Fibroblast of mammary gland (primary cell): ENCODE measurements at places on chromosomes 2 and 18.
A peak's percentile ranks its signal among the peaks of the same experiment; 100 is the strongest.

GRCh38 chr2:32237996-32238395, 26.7 kb downstream of the NLRC4 start:
- DNase-seq, result no peak

GRCh38 chr2:64819774-64820688, 166.3 kb upstream of the SERTAD2 start:
- DNase-seq, result peak; percentile 33

- no peak for DNase-seq
Measured at GRCh38 chr18:26745288-26746181, 120.0 kb downstream of the AQP4 start.

GRCh38 chr2:20425371-20425881, 21.4 kb upstream of the RHOB start:
- peak; percentile 88 for DNase-seq

DNA sequence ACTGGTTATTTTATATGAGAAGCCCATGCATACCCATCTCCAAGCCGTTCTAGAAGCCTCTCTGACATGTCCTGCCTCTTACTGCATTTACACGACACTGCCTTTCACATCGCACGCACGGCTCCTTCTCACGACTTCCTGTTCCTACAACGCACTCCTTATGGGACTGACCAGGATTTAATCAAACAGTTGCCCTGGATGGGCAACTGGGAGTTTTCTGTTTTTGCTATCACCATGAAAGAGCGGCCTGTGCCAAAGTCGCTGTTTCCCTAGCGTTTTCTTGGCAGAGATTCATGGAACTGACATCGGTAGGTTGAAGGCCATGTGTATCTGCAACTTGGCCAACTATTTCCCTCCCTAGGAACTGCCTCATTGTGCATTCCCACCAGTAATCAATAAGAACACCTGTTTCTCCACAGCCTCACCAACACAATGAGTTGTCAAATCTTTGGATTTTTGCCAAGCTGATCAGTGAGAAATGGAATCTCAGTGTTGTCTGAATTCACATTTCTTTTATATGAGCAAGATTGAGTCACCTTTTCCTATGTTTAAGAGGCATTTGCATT, 97.2 kb upstream of the OTOS start:
- DNase-seq, result peak; percentile 80

DNA sequence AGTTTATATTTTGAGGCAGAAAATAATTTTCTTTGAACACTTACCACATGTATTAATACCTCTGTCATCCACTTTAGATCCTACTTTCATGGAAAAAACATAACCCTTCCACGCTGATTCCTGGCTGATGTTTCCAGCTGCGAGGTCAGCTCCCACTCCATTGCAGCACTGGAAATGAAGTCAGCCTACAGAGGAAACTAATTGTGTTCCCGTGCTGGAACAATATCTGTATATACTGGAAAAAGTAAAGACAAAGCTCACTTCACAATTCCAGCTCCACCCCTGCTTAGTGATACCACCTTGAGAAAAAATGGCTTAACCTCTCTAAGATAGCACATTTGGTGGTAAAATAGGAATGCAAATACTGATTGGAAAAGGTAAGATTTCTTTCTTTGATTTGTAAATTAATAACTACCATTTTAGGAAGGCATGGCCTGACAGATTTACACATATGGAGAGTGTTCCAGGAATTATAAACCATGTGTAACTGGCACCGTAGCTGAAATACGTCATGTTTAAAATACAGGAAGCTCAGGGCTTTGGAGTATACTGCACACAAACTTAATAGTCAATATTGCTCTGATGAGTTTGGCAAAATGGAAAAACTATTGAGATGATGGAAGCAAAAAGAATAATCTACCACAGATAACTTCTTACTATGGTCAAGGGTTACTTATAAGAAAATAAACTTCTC, 90.0 kb downstream of the TRIB2 start:
- DNase-seq, result no peak

- peak; percentile 96 for DNase-seq
Measured at GRCh38 chr18:77065221-77065981, 67.2 kb downstream of the MBP start.

DNA sequence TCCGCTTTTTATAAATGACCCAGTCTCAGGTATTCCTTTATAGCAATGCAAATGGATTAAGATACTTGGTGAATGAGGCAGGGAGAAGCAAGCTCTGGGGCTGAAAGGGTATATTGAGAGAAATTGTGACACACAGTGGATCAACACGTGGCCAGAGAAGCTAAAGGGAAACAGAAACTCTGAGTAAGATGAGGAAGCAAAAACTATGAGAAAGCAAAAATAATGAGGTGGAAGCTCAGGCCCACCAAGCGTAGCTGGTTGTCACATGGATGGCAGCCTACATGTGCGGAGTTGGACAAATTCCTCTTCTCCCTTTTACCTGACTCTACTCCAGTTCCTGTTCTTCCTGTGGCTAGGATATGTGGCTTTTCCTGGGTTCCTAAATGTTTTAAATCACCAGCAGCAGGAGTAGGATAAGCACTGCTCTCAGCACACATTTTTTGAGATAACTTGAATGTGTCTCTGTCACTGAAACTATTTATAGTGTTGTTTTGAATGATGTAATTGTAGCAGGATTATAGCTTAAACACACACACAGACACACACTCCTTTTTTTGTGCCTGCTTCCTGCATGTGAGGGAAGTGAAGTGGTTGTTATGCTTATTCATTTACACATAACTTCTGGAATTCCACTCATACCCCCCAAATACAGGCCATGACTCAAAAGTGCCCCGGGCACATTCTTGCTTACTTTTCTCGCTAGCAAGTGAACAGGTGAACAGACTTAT, 30.1 kb upstream of the EPC2 start:
- no peak for DNase-seq

DNA sequence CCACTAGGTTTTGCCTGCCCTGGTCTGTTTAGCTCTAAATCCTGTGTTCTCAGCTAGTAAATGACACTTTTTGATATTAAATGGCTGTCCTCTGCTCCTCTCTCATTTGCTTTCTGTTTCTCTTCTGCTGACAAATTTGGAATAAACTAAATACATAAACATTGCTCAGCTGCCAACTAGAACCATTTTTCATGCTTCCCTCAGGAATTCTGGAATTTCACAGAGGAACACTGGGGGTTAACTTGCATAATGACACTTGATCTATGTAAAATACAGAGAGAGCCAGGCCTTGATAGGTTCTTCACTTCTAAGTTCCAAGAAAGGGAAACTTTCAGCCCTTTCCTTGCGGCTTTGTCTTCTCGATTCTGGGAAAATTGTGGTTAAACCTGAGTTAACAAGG, 450.6 kb upstream of the ST6GAL2 start:
- peak; percentile 48 for DNase-seq

DNA sequence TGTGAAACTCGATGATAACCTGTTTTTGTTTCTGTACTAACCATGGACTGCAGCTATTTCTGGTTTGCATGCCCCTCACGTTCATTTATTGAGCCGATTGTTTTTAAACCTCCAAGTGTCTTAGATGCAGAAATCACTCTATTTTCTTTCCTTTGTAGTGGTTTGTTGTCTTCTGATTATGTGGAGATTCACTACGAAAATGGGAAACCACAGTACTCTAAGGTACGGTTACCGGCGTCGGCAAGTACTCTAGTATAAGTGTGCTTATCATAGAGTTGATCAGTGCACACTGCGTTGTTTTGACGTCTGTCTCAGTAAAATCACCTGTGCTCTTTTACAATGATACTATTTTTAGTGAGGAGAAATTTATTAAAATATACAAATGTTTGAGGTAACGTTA, 87.4 kb downstream of the ADAM23 start:
- DNase-seq, result no peak

DNA sequence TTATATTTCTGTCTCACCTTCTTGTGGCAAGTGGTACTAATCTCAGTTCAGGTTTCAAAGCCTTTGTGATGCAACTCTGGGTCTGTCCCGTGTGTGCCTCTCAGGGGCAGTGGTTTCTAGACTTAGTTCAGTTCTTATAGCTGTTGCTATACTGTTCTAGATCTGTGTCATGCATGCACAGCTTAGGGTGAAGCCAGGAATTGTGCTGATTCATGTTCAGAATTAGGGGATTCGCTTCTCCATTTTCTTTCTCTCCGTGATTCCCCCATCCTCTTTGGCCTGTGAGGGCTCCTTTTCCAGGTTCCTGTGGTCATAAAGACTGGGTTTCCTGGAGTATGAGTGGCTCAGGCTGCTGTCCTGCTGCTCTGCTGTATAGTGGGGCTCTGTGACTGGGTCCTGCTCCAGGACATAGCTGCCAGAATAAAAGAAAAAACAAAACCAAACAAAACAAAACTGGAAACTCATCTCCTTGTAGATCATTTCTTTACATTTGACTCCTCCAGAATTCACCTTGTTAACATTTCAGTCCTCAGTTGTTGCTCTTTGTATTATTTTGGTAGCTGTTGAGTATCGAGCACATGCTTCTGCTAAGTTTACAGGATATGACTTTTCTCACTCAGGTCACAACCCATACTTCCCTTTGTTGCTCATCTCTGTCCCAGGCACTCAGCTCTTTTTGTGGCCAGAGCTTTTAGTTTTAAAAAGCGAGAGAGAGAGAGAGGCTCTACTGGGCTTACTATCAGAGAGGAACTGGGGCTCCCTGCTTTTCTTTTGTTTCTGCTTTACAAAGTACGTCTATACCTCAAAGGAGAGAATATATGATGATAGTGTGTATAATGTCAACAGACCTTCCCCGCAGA, 34.2 kb downstream of the CERS6 start:
- DNase-seq, result peak; percentile 61

GRCh38 chr2:191045141-191045540, 31.2 kb upstream of the STAT1 start:
- no peak for DNase-seq

DNA sequence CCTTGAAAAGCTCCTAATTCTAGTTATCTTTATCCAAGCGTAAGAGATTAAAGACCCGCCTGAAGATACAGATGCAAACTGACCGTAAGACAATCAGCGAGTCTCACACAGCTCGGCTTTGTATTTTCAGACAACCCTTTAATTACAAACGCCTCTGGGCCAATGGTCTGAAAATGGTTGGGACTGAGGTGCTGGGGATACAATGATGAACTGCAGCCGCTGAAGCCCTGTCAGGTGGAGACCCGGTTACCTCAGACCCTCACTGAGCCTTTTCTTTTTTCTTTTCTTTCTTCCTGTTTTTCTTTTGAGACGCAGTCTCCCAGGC, 715 bp upstream of the CFAP36 start:
- DNase-seq, result no peak

GRCh38 chr2:192161656-192162290, 33.0 kb downstream of the TMEFF2 start:
- DNase-seq, result no peak

DNA sequence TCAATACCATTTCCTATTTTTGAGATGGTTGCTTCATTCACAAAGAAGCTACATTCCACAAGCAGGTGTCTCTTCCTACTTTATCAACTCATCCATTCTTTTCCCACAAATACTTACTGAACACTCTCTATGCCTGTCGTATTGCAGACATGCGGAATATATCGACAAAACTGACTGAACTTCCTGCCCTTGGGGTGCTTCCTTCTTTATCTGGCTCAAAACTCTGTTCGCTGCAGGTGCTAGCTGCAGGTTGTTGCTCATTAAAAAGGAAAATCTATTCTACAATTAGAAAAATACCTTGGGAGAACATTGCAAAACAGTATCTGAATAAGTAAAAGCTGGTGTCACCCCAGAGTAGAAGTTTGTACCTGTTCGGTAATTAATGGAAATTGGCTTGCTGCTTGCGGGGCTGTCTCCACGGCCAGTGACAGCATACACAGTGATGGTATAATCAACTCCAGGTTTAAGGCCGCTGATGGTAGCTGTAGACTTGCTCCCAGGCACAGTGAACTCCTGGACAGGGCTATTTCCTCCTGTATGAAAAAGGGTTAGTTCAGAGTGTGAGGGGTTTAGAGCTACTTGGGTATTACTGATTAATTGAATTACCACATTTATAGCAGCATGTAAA, 52.1 kb downstream of the FN1 start:
- DNase-seq, result no peak

DNA sequence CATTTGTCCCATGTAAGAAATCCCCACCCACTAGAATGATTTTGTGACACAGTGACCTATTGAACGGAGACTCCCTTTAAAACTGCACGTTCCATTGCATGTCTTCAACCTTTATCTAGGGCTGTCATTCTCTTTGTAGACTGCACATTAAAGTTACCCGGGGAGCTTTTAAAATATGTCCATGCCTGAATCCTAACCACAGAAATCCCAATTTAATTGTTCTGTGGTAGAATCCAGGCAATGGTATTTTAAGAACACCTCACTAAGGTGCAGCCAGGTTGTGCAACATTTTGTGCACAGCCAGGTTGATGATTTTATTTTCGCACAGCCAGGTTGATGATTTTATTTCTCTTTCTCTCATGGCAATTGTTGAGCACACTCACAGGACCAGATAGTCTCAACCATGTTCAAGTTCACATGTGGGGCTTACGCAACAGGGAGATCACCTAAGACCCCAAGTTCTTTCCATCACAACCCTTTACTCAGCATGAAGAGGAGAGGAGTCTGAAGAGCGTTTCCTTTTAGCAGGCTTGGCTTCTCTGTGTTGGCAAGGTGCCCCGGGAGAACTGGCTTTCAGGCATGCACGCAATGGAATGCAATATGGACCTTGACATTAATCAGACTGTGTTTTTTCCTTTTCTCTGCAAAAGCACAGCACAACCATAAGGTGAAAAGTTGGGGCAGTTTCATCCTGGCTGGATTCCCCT, 467.3 kb upstream of the ETAA1 start:
- DNase-seq, result peak; percentile 58

GRCh38 chr2:27003857-27004256, 28.9 kb upstream of the TMEM214 start:
- DNase-seq, result peak; percentile 59

- DNase-seq, result no peak
Measured at GRCh38 chr18:32907648-32908423, 135.0 kb upstream of the KLHL14 start.

- peak; percentile 50 for DNase-seq
Measured at GRCh38 chr2:151114874-151115273, 146.8 kb downstream of the RBM43 start.

DNA sequence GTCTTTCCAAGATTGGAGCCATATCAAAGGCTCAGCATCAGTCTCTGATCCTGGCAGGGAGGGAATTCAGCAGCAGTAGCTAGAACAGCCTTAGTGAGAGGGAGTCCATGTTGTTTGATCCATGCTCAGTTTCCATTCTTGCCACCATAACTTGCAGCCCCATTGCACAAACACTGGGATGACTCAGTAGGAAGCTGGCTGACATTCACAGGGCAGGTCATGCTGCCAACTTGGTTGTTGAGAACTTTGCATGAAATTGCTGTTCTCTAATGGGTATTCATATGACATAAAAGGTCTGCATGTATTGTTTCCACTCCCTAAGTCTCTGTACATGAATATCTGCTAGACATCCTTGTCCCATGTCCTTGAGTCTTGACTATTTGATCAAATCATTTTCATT, 29.9 kb upstream of the STAT4 start:
- DNase-seq, result peak; percentile 73

GRCh38 chr2:31049264-31049663, 89.0 kb downstream of the GALNT14 start:
- no peak for DNase-seq
